ENCODE measurements at places on chromosomes 6 and 20. TPM values are rescaled to one million over a fixed set of nuclear protein-coding genes. Genes with fewer than 3 reads are reported as not detected.

Gene PRKN
- polyA plus RNA-seq: 4.5 TPM

Gene DCDC2
- 0.08 TPM for polyA plus RNA-seq

Gene GSTA4
- 45.2 TPM for polyA plus RNA-seq

Gene JPH2
- 127 TPM for polyA plus RNA-seq

Gene SLC16A10
- polyA plus RNA-seq: 7.6 TPM

Gene MMP24
- 0.43 TPM for polyA plus RNA-seq

Gene OLIG3
- polyA plus RNA-seq: not detected

Gene SLC17A2
- not detected for polyA plus RNA-seq

Gene MEP1A
- polyA plus RNA-seq: not detected

Gene UBD
- 0.25 TPM for polyA plus RNA-seq

Gene OR2B6
- polyA plus RNA-seq: not detected

- no peak for DNase-seq
These were observed 66.1 kb upstream of the RNF24 start for GRCh38 chr20:4081421-4081820.

- no peak for DNase-seq
These were observed 923 bp downstream of the GMDS start for GRCh38 chr6:2244261-2245102.

GRCh38 chr20:20609522-20609921 lies 102.9 kb downstream of the RALGAPA2 start:
- DNase-seq: no peak

- no peak for DNase-seq
These were observed 1719.9 kb downstream of the GRIK2 start for GRCh38 chr6:103113416-103113815.

DNA sequence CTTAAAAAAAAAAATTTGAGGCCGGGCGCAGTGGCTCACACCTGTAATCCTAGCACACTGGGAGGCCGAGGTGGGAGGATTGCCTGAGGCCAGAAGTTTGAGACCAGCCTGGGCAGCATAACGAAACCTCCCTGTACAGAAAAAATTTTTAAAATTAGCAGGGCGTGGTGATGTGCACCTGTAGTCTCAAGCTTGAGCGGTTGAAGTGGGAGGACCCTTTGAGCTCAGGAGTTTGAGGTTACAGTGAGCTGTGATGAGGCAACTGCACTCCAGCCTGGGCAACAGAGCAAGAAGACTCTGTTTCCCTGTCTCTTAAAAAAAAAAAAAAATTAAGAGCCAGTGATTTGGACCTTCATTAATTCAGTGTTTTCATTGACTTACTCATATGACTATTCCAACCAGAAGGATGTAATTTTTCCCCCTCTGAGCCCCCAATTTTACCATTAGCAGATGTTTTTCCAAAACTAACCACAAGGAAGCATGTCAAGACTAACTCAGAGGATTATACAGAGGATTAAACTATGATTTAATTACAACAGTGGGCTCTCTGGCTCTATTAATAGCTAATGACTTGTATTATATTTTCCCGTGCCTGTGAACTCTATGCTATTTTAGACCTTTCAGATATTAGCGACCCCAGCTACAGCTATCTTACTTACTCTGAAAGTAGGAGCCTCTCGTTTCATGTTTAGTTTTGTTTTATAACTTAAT lies 75.1 kb downstream of the ARID1B start:
- no peak for DNase-seq

DNA sequence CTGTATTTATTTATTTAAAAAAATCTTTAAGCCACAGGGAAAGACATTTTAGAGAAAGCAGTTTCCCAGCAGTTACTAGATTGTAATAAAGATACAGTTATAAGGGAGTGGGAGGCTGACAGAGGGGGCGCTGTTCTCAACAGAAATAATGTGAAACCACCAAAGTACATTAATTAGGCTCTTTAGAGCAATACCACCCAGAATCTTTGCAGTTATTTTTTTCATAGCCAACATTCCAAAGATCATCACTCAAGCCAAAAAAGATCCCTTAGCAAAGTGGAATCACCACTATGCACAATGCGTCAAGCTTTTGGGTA lies 331.3 kb upstream of the DEFB112 start:
- no peak for DNase-seq

GRCh38 chr6:41289815-41290214 lies 3.3 kb upstream of the TREM1 start:
- DNase-seq: no peak

- peak; percentile 56 for DNase-seq
These were observed 65.2 kb downstream of the RIPOR3 start for GRCh38 chr20:50625986-50626677.

- DNase-seq: peak; percentile 9
These were observed 544.6 kb upstream of the BTBD3 start for GRCh38 chr20:11372876-11373790.

DNA sequence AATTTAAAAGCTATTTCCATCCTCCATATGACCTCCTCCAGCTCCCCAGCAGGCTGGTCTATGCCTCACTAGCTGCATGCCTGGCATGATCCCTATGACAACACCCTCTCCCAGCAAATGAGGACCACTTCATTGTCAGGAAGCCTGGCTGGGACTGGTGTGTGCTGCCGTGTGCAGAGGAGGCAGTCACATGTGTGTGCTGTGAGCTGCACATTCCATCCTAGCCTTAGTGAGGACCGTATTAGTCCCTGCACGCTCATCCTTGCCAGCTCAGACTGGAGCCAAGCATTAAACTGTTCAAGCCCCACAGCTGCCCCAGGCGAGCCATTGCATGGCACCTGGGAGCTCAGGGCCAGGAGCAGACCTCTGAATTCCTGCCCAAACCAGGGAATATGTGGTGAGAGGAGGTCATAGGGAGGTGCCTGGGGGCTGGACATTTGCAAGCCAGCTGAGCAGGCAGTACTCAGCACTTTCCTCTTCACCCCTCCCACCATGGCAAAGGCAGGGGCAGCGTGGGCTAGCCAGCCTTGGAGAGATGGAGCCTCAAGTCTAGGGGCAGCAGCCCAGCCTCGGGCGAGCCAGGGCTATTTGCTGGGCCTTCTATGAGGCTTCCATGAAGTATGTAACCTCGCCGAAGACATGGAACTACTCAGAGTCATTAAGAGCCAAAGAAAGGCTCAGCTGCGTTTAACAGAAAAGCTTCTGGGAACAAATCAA lies 8.7 kb upstream of the CCN5 start:
- peak; percentile 56 for DNase-seq

DNA sequence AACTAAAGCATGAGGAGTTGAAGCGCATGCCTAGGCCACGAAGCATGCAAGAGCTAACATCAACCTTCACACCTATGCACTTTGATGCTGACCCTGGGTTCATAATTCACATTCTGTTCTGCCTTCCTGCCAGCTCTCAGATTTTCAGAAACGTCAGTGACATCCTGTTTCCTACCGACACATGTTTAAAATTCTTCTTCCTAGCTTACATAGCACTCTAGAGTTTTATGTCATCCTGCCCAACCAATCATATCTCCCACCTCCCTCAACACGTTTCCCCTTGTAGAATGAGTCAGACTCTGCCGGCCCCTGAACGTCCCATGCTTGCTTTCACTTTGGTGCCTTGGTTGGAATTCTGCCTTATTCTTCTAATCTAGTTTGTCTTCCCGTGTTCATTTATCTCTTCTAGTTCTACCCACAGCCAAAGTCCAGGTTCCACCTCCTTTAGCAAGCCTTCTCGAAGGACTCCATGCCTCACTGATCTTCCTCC lies 97.2 kb upstream of the MAP7 start:
- DNase-seq: no peak

DNA sequence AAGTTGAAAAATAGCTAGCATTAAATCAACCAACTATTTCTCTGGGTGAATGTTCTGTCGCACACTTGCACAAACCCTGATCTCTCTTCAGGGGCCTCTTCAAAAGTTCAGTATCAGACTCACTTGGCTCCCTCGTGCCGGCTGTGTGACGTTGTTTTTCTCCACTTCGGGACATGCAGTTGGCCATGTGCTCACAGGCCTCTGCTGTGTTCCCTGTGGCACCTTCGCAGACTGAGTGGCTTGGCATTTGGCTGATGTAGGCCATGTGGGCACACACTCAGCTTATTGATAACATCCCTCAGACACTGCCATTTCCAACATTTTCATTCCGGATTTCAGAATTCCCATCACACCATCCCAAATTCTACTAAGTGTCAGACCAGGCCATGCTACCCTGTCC lies 49.3 kb downstream of the PACRG start:
- DNase-seq: no peak

DNA sequence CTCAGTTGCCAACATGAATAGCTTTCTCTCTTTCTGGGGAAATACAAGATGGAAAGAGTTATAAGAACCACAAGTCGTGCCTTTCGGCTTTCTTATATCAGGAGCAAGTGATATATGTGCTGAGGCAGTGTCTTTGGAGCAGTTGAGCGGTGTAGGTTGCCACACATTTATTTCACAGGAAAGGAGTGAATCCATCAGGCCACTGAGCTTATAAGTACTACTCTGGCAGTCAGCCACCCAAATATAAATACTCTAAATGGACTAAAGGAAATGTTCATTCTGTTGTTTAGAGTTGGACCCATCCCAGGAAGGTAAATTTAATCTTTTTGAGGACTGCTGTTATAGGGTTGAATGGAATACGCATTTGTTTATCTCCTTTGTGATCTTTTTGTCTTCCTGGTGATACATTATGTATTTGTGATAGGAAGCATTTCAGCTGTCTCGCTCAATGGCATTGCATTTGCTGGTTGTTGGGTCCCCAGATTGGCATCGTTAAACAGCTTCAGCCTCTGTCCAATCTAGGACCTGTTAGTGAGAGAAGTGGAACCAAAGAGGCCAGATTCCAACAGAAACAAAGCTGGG lies 139.7 kb downstream of the SOBP start:
- DNase-seq: no peak

DNA sequence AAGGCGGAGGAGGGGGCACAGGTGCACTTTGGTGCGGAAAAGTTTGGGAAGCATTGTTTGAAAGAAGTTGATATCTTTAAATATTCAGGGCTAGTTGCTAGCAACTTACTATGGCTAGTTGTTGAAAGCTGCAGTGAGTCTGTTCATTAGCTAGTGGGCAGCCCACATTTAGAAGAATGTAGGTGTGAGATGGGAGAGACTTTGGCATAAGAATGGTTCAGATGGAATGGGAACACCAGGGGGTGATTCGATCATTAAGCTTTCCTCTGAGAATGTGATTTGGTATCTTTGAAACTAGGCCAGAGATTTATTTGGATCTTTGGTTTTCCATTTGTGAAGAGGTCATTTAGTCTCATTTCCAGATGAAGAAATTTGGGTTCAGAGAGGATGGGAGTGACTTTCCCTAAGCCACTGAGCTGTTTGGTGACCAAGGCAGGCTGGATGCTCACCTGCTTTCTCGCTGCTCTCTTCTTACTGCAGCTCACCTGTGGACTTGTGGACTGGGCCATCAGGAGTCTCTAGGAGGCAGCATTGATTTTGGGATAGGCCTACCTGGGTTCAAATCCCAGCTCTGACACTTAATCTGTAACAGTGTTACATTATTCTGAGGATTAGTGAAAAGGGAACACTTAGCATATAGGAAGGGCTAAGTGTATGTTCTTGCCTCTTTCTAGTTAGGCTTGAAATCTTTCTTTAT lies 62.9 kb downstream of the CARMIL1 start:
- no peak for DNase-seq

- no peak for DNase-seq
These were observed 124.0 kb downstream of the PXDC1 start for GRCh38 chr6:3627501-3627900.

GRCh38 chr6:26475823-26476729 lies 18.3 kb downstream of the BTN2A1 start:
- DNase-seq: no peak

DNA sequence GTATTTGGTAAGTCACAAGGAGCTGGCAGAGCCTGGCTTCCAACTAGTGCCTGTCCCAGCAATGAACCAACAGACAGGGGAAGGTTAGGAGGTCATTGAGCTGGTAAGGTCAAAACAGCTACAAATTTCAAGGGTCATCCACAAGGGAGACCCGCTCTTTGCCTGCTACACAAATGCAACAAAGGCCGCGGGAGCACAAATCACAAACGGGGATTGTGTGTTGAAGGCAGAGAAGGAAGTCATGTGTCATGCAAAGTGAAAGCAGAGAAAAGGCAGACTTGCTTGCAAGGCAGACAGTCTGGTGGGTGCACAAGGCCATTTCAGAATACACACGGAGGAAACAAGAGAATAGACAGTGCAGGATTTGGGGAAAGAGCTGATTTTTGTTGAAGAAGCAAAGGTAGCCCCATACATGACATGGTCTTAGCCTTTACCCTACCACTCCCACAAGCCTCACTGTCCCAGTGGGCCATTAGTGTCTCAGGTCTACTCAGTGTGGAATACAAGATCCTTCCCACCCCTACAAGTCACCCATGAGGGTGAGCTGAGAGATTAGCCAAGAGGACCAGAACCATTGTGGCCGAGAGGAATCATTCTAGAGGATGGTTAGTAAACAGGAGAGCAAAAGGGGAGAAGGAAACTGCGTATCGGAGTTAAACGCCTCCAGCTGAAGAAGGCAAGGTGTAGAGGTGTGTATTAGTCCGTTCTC lies 18.1 kb upstream of the SAMHD1 start:
- DNase-seq: no peak

DNA sequence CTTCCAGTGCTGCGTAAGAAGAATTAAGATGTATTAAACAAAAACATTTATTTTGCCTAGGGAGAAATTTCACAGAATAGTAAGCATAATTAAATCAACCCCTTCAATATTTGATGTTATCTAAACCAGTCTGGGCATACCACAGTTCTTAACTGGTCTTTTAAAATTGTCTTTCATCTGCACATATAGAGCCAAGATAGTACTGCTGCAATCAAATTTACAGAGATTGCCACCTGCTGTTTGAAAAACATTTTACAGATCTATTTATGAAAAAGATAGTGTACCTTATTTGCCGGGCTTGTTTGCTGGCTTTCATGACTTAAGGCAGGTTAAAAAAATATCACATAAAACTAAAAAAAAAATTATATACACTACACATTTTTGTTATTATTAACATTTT lies 323.2 kb downstream of the ADGRB3 start:
- DNase-seq: no peak

- no peak for DNase-seq
These were observed 196.5 kb upstream of the THBS2 start for GRCh38 chr6:169450097-169450496.

DNA sequence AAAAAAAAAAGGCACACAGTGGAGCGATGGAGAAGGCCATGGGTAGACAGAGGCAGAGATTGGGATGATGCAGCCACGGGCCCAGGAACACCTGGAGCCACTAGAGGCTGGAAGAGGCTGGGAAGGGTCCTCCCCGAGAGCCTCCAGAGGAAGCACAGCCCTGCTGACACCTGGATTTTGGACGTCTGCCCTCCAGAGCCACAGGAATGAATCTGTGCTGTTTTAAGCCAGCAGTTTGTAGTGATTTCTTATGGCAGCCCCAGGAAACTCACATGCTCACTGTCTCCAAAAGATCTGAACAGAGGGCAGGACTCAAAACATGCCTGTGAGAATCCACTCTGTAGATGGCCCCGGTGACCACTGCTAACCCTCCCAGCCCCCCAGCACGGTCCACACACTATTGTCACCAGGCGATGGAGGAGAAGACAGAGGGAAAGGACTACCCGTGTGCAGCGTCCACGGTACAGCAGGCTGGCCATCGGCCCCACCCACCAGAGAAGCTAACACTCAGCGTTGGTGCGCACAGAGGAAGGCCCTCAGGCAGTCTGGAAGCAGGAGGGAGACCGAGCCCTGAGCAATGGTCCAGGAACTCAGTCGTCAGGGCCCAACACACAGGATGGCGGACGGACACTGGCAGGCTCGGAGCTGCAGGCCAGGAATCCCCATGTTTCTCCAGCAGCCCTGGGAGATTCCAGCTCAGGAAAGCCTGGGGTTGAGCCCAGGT lies 99.7 kb downstream of the BMP7 start:
- DNase-seq: no peak

GRCh38 chr6:26216359-26216885 lies 129.2 kb downstream of the HFE start:
- peak; percentile 95 for DNase-seq

Measured in hindlimb muscle (tissue), 1 donor.